ENCODE measurements at places on chromosomes 4 and X.

- peak overlapping the region; percentile 81 for H3K27ac ChIP-seq
- peaks cover 27% of the 10 kb centered on the region for H3K4me1 ChIP-seq
- no peak for DNase-seq
- no peaks in the 10 kb centered on the region for H3K36me3 ChIP-seq
- no peak overlapping the region for H3K4me3 ChIP-seq
These were observed 73.4 kb downstream of the NBDY start for GRCh38 chrX:56802428-56802827.

- no peak overlapping the region for H3K27ac ChIP-seq
- no peak overlapping the region for H3K4me3 ChIP-seq
- no peaks in the 10 kb centered on the region for H3K27me3 ChIP-seq
- no peaks in the 10 kb centered on the region for H3K4me1 ChIP-seq
- no peak for DNase-seq
These were observed 179.5 kb upstream of the GATB start for GRCh38 chr4:151940291-151940690.

GRCh38 chrX:103846386-103846785 is 14.3 kb upstream of the RAB9B start:
- H3K27ac ChIP-seq = no peak overlapping the region
- DNase-seq = no peak
- H3K4me3 ChIP-seq = no peak overlapping the region
- no peaks in the 10 kb centered on the region for H3K27me3 ChIP-seq

- H3K27ac ChIP-seq = no peak overlapping the region
- no peak overlapping the region for H3K4me3 ChIP-seq
These were observed 10.4 kb downstream of the MID1IP1 start for GRCh38 chrX:38811515-38812243.

- no peaks in the 10 kb centered on the region for H3K4me1 ChIP-seq
- H3K4me3 ChIP-seq = no peak overlapping the region
- H3K27ac ChIP-seq = no peak overlapping the region
- DNase-seq = no peak
These were observed 16.3 kb downstream of the WDR13 start for GRCh38 chrX:48613502-48614160.

DNA sequence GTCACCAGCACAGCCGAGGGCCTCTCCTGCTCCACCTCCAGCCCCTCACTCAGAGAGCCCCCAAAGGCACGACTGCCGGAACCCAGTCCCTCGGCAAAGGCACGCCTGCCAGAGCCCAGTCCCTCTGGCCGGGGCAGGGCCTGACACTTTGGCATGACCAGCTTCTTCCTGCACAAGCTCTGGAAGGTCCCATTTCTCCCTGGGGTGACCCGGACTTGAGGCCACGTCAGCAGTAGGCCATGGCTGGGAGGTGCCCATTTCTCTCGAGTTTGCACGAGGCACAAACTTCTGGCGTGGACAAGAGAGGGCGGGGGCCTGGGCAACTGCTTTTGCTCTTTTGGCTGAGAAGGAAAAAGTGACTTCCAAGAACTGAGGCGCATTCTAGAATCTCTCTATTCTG is 62.2 kb upstream of the GPR78 start:
- no peak overlapping the region for H3K27ac ChIP-seq
- no peaks in the 10 kb centered on the region for H3K36me3 ChIP-seq
- no peak overlapping the region for H3K4me3 ChIP-seq
- no peaks in the 10 kb centered on the region for H3K27me3 ChIP-seq

GRCh38 chr4:176002007-176002613 is 63.5 kb upstream of the WDR17 start:
- no peak for DNase-seq
- peaks cover 4% of the 10 kb centered on the region for H3K4me1 ChIP-seq

- no peaks in the 10 kb centered on the region for H3K4me1 ChIP-seq
- no peaks in the 10 kb centered on the region for H3K27me3 ChIP-seq
- no peaks in the 10 kb centered on the region for H3K36me3 ChIP-seq
- no peak for DNase-seq
These were observed 46.9 kb upstream of the SLC25A4 start for GRCh38 chr4:185096032-185096653.

GRCh38 chr4:124753941-124754581 is 41.5 kb upstream of the ANKRD50 start:
- H3K4me3 ChIP-seq = no peak overlapping the region
- H3K27me3 ChIP-seq = no peaks in the 10 kb centered on the region
- H3K36me3 ChIP-seq = no peaks in the 10 kb centered on the region
- H3K27ac ChIP-seq = no peak overlapping the region

DNA sequence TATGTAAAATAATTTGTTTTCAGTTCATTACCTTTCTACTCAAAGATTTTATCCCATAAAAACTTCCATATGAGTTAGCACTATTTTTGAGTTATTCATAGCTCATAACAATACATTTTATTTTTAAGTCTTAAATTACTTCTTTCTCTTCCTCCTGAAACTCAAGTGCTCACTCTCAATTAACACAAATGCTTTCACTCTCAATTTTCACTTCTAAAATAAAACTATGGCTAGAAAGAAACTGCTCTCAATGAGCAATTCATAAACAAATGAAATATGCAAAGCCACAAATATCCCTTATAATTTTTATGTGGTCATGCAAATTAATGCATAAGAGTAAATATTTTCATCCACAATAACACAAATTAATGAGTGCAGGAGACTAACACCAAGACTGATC is 38.8 kb downstream of the MAML3 start:
- H3K27me3 ChIP-seq = no peaks in the 10 kb centered on the region
- no peak overlapping the region for H3K4me3 ChIP-seq
- no peak for DNase-seq
- H3K4me1 ChIP-seq = no peaks in the 10 kb centered on the region

GRCh38 chr4:53378171-53378482 is 686 bp downstream of the FIP1L1 start:
- H3K4me1 ChIP-seq = peaks cover 13% of the 10 kb centered on the region
- peak overlapping the region; percentile 85 for H3K27ac ChIP-seq
- H3K36me3 ChIP-seq = peaks cover 9% of the 10 kb centered on the region

- peaks cover 23% of the 10 kb centered on the region for H3K4me1 ChIP-seq
- H3K27me3 ChIP-seq = no peaks in the 10 kb centered on the region
- no peak for DNase-seq
- no peak overlapping the region for H3K4me3 ChIP-seq
These were observed 32.4 kb upstream of the PGM2 start for GRCh38 chr4:37794056-37794455.

GRCh38 chr4:6200011-6200921 is at the start of gene JAKMIP1:
JAKMIP1 (minus strand) TSS chr4:6200549; CDS start chr4:6112850, 87,699 bp downstream.
- DNase-seq = peak; percentile 14
- H3K36me3 ChIP-seq = no peaks in the 10 kb centered on the region
- H3K27me3 ChIP-seq = peaks cover 51% of the 10 kb centered on the region
- peak within 1 kb of the TSS; percentile 48 for H3K4me3 ChIP-seq

- H3K27ac ChIP-seq = no peak overlapping the region
- H3K4me3 ChIP-seq = no peak overlapping the region
- no peak for DNase-seq
- no peaks in the 10 kb centered on the region for H3K4me1 ChIP-seq
- no peaks in the 10 kb centered on the region for H3K27me3 ChIP-seq
These were observed 1210.6 kb upstream of the PABPC4L start for GRCh38 chr4:135412213-135412612.

DNA sequence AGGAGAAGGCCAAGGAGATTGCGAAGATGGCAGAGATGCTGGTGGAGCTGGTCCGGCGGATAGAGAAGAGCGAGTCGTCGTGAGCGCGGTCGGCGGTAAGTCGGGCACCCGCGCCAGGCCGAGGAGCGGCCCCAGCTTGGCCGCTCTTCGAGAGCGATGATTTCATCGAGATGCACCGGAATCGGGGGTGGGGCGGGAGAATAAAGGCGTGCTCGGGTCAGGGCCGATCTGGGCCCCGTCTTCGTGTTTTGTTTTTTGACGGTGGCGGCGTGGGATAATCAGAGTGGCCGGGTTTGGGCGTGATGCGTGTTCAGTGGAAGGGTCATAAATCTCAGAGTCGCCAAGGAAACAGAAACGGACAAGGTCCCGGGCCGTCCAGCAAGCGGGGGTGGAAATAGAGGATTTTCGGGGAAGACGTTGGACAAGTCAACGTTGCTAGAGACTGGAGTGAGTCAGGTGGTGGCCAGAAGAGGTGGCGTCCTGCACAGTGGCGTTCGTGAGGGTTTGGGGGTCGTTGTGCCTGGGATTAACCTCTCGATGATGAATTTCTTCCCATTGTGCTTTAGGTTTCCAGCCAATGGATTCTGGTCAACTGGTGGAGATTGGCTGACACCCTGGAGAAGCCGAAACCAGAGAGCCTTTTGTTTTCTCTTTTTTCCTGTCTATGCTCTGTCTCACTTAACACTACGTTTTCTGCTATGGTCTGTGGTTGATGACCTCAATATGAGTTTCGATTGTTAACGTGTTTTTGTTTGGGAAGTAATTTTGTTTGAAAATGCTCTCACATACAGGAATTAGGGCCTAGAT is 882 bp downstream of the MRFAP1 start:
- H3K27me3 ChIP-seq = no peaks in the 10 kb centered on the region
- H3K36me3 ChIP-seq = peaks cover 17% of the 10 kb centered on the region
- peak; percentile 28 for DNase-seq
- H3K27ac ChIP-seq = peak overlapping the region; percentile 92
- H3K4me1 ChIP-seq = peaks cover 35% of the 10 kb centered on the region

DNA sequence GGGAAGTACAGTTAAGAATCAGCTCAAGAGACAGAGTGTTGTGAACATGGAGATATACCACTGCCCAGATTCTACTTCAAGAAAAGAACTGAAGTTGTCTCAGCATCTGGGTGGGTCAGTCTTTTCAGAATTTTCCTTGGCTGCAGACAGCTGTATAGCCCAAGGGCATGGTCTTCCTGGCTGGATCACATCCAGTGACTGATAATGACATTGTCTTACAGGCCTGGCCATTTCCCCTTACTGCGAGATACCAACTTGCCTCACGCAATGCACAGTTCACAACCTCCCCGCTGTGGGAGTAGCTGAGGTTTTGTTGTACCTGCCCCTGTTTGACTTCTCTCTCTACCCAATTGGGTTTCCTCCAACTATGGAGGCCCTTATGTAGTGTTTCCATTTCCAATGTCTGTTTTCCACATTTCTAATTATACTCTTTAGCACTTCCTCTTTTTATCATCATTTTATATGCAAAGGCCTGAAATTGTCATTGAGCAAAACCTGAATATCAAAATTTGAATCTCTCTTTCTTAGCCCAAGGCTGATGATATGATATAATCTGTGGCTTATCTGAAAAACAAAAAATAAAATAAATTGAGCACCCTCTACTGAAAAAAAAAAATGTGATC is 209.1 kb downstream of the NAF1 start:
- H3K27ac ChIP-seq = no peak overlapping the region
- no peaks in the 10 kb centered on the region for H3K4me1 ChIP-seq
- no peak overlapping the region for H3K4me3 ChIP-seq
- no peaks in the 10 kb centered on the region for H3K27me3 ChIP-seq
- DNase-seq = no peak

GRCh38 chr4:168028568-168028967 is 63.8 kb upstream of the ANXA10 start:
- no peak overlapping the region for H3K4me3 ChIP-seq
- H3K27ac ChIP-seq = no peak overlapping the region
- no peak for DNase-seq

- no peaks in the 10 kb centered on the region for H3K36me3 ChIP-seq
- H3K4me1 ChIP-seq = peaks cover 30% of the 10 kb centered on the region
- DNase-seq = no peak
- H3K27me3 ChIP-seq = no peaks in the 10 kb centered on the region
- H3K27ac ChIP-seq = peak overlapping the region; percentile 95
These were observed 16.8 kb upstream of the ZCCHC13 start for GRCh38 chrX:74286950-74287740.

DNA sequence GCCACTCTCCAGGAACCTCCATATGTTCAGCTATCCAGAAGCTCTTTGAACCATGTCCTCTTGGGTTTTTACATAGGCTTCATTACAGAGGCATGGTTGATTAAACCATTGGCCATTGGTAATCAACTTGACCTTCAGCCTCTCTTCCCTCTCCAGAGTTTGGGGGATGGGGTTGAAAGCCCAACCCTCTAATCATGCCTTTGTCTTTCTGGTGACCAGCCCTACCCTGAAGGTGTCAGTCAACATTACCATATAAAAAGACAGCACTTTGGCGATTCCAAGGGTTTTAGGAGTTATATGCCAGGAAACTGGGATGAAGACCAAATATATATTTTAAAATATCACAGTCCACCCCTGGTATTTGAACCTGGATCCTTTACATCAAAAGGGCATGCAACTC is 222.5 kb downstream of the CHIC1 start:
- DNase-seq = no peak
- H3K4me3 ChIP-seq = no peak overlapping the region
- H3K27ac ChIP-seq = no peak overlapping the region
- H3K4me1 ChIP-seq = no peaks in the 10 kb centered on the region
- no peaks in the 10 kb centered on the region for H3K36me3 ChIP-seq

GRCh38 chrX:56733459-56734046 is 4.5 kb downstream of the NBDY start:
- no peaks in the 10 kb centered on the region for H3K36me3 ChIP-seq
- no peak overlapping the region for H3K4me3 ChIP-seq
- H3K4me1 ChIP-seq = no peaks in the 10 kb centered on the region
- peak; percentile 15 for DNase-seq
- no peak overlapping the region for H3K27ac ChIP-seq
- no peaks in the 10 kb centered on the region for H3K27me3 ChIP-seq

GRCh38 chrX:150463566-150463965 is 100.4 kb downstream of the MAMLD1 start:
- H3K4me1 ChIP-seq = no peaks in the 10 kb centered on the region
- H3K36me3 ChIP-seq = no peaks in the 10 kb centered on the region
- no peak overlapping the region for H3K27ac ChIP-seq
- no peak overlapping the region for H3K4me3 ChIP-seq
- no peak for DNase-seq

GRCh38 chr4:8033829-8034528 is 94.3 kb upstream of the AFAP1 start:
- no peak for DNase-seq
- no peak overlapping the region for H3K4me3 ChIP-seq
- H3K36me3 ChIP-seq = peaks cover 71% of the 10 kb centered on the region
- H3K4me1 ChIP-seq = no peaks in the 10 kb centered on the region
- no peak overlapping the region for H3K27ac ChIP-seq

- H3K4me3 ChIP-seq = no peak overlapping the region
- no peaks in the 10 kb centered on the region for H3K27me3 ChIP-seq
- peaks cover 11% of the 10 kb centered on the region for H3K4me1 ChIP-seq
These were observed 56.6 kb downstream of the PPM1K start for GRCh38 chr4:88227734-88228133.

- H3K4me3 ChIP-seq = no peak overlapping the region
- no peak for DNase-seq
- no peaks in the 10 kb centered on the region for H3K4me1 ChIP-seq
- H3K27ac ChIP-seq = no peak overlapping the region
These were observed 149.0 kb downstream of the POU4F2 start for GRCh38 chr4:146787731-146788130.

DNA sequence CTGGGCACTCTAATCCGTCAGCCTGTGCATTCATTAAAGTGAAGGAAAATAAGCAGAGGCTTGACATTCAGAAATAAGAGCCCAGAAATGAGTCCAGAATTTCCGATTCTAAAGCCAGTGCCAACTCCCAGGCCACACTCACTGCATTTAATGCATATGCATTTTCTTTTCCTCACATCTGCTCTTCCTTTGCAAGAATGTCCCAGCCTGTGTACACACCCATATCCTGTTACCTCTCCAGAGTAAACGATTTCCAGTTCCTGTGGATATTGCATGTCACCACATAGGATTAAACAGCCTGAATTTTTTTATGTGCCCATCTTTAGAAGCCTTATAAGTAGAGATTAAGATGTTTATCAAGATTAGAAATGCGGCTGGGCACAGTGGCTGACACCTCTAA is 27.5 kb downstream of the ARX start:
- no peak overlapping the region for H3K4me3 ChIP-seq
- H3K4me1 ChIP-seq = no peaks in the 10 kb centered on the region
- H3K36me3 ChIP-seq = no peaks in the 10 kb centered on the region

- DNase-seq = no peak
- H3K36me3 ChIP-seq = no peaks in the 10 kb centered on the region
- H3K27me3 ChIP-seq = no peaks in the 10 kb centered on the region
These were observed 571.9 kb downstream of the SPOCK3 start for GRCh38 chr4:166662266-166662843.
